ENCODE measurements at places on chromosomes 3 and 15. TPM values are rescaled to one million over a fixed set of nuclear protein-coding genes. Genes with fewer than 3 reads are reported as not detected.

DNA sequence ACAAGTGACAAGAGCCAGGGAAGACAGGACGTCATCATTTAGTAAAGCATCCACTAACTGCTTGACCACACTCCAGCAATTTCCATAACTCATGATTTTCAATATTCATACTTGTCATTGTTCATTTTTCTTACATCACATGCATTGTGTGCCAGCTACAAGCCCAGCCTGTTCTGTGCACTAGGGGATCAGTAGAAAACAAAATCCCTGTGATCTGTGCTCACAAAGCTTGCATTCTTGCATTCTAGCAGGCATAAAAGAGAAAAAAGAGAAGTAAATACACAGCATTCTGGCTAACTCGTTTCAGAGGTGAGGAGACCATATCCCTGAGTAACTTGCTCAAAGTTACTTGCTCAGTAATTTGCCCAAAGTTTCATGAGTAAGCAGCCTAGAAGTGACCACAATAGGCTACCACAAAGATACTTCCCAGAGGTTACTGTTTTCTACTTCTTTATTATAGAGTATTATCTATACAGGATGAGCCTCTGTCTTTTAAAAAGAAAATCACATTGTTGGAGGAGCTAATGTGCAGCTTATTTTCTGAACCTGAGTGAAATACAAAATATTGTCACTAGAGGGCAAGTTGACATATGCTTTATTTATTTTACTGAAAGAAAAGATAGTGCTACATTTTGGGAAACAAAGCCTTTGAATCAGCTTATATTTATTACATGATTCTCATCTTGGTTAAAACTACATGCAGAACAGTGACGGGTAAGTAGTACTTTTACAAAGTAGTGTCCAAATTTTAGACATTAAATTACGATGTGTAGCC, 701.4 kb upstream of the LMCD1 start:
- H3K4me1 ChIP-seq, result no peaks in the 10 kb centered on the region
- H3K27ac ChIP-seq, result no peak overlapping the region
- no peaks in the 10 kb centered on the region for H3K27me3 ChIP-seq
- no peak for DNase-seq

The MITF gene
- 1.9 TPM for total RNA-seq

DNA sequence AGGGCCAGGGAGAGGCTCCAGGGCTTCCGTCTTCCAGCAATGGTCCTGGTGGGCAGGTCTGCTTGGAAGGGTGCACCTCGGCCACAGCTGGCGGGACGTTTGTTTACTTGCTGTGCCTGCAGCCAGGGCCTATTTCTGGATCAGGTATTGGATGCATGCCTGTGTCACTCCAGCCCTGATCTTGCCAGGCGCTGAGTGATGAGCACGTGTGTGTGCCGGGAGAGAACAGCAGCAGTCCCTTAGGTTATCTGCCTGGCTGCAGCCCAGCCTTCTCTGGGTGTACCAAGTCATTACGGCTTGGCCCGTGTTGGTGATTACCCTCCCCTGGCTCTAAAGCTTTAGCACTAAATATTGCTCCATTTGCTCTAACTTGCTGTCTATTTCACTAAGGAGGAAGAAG, 14.9 kb downstream of the CCDC32 start:
- H3K4me3 ChIP-seq, result no peak overlapping the region
- H3K27me3 ChIP-seq, result no peaks in the 10 kb centered on the region
- peaks cover 14% of the 10 kb centered on the region for H3K4me1 ChIP-seq
- H3K36me3 ChIP-seq, result no peaks in the 10 kb centered on the region
- H3K27ac ChIP-seq, result no peak overlapping the region
- no peak for DNase-seq

The MORC1 gene
- total RNA-seq, result not detected

The SLC2A2 gene
- not detected for total RNA-seq

- H3K27me3 ChIP-seq, result no peaks in the 10 kb centered on the region
- DNase-seq, result no peak
- H3K27ac ChIP-seq, result no peak overlapping the region
- H3K4me3 ChIP-seq, result no peak overlapping the region
These were observed 38.4 kb upstream of the PLXND1 start for GRCh38 chr3:129644836-129645235.

DNA sequence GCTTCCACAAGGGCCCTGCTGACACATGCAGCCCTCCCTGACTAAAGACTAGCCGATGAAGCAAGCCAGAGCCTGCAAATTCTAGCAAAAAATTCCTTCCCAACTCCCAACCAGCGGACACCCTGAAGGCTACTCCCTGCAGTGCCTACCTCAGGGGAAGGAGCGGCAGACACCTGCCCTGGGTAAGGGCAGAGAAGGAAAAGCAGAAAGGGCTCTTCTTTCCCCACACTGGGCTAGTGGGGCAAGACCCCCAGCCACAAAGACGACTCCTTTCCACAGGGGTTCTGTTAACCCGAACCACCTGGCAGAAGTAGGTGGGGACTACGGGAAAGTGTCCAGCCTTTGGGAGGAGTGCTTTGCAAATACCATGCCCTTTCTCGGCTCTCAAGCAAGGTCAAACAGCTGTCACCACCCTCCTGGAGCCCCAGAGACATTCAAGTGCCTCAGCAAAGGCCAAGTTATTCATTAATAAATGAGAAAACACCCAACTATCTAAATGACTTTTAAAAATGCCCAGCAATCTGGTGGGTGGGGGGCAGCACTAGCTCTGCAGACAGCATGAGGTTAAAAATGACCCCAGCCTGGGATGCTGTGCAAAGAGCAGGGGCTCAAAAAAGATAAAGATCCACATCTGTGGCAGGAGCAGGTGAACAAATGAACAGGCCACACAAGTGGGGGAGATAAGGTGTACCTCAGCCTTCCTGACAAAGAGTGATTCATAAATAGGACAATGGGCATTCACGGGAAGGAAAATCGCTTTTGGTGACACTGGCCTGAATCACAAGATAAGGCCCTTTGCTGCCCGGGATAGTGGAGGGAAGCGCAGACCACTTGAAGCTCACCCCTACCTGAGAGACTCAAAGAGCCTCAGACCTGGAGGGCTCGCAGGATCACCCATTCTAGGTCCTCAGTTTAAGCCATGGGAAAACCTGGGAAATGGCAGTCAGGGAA, 33.0 kb downstream of the CCDC12 start:
- no peak for DNase-seq
- no peaks in the 10 kb centered on the region for H3K27me3 ChIP-seq
- no peak overlapping the region for H3K4me3 ChIP-seq
- peaks cover 4% of the 10 kb centered on the region for H3K36me3 ChIP-seq
- H3K27ac ChIP-seq, result no peak overlapping the region

The MASP1 gene
- 3.2 TPM for total RNA-seq

DNA sequence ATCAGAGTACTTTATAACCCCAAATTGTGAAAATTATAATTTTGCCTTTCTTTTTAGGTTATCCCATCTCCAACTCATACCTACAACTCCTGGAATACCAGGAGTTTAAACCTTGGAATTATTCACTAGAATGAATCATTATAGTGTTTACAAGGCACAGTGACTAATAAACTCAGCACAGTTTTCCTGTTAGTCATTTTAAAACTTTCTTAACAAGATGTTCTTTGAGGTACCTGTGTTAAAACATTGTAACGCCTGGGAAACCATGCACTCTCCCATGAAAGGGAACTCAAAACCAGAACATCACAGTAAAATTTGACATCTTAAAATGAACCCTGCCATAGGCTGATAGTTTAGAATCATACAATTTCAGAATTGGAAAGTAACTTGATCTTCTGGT, 132.4 kb upstream of the OSTN start:
- no peak for DNase-seq
- H3K4me3 ChIP-seq, result no peak overlapping the region
- H3K27ac ChIP-seq, result no peak overlapping the region
- no peaks in the 10 kb centered on the region for H3K4me1 ChIP-seq
- no peaks in the 10 kb centered on the region for H3K36me3 ChIP-seq

All from H1 (cell line).